Right forelimb (tissue), 1 donor: ENCODE measurements at places on chromosomes 2 and 18.

DNA sequence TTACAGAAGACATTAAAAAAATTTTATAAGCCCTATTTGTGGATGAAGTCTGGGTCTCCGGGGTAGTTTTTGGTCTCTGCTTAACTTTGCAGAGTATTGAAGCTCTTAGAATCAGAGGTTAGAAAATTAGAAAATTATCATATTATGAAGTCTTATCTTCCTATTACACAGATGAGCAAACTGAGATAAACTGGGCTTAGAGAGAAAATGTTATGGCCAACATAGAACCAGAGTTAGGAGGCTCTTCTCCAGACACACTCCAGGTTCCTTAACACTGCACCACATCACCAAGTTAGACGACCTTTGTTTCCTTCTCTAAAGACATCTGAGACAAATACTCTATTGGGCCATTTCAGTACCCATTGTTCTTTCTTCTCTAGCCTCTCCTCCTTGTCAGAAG is 36.7 kb upstream of the NEB start:
- DNase-seq = no peak

GRCh38 chr2:234873828-234874173 is 78.0 kb upstream of the SH3BP4 start:
- no peak for DNase-seq

DNA sequence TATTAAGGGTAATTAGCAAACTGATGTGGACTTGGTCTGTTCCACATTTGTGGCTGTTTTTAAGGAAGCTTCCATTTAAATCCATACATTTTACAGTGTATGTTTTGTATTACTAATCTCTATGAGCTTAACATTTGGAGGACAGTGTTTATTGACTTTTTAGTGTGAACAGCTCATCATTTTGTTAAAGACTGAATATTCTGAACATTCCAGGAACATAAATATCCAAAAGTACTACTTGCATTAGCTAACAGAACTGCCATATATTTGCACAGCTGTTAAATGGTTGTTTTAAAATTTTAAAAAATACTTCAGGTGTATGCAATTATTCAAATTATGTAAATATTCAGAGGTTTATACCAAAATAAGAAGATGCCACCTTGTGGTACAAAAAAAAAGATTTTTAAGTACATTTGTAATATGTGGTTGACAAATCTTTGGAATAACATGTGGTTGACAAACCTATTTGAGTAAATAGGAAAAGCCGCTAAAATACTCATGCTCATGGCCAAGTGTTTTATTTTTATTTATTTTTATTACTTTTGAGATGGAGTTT is 439.7 kb upstream of the FANCL start:
- no peak for DNase-seq

DNA sequence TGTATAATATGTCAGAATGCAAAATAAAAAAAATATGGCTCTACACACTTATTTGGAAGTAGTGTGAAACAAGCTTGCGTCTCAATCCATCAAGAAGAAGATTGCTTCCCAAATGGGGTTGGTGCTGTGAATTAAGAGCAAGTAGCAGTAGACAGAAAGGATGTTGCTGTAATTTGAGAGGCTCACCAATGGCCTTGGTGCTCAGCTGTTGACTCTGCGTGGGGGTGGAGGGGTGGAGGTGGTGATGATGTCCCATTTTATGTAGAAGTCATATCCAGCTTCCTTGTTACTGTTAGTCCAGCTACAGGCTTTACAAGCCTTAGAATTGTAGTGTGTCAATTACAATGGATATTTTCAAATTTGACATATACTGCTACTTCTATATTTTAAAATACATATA is 223.4 kb upstream of the RND3 start:
- DNase-seq = no peak

- DNase-seq = no peak
Observed at GRCh38 chr2:128215897-128216642, 102.6 kb downstream of the HS6ST1 start.

- no peak for DNase-seq
Observed at GRCh38 chr2:219180961-219181360, 2.9 kb downstream of the RETREG2 start.

- DNase-seq = no peak
Observed at GRCh38 chr2:168322325-168323007, 75.1 kb upstream of the STK39 start.

DNA sequence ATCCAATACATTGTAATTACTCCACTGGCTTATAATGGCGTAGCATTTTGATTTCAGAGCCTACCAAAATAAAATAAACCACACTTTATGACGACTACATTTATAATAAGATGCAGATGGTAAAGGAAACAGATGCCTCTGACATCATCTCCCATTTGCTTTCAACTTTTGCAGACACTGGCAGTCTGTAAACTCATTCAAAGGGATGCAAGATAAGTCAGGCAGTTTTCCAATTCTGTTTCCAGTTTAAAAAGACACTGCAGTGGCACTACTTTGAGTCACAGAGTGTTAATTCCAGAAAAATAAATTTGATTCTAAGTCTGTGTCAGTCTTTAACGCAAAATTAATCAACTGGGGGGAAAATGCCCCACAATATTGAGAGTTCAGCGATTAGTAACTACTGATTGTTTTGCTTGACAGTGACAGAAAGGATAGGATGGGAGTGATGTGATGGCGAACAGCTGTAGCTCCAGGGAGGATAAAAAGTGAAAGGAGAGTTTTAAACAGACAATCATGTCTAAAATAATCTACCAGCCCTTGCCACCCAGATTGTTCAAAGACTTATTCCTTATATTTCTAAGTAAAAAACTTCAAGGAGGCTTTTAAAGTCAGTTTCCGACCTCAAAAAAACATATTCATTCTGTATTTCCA is 6.7 kb downstream of the DSEL start:
- DNase-seq = no peak
